ENCODE measurements at places on chromosomes 12 and 14.
A peak's percentile ranks its signal among the peaks of the same experiment; 100 is the strongest.

- no peaks in the 10 kb centered on the region for H3K36me3 ChIP-seq
- H3K27me3 ChIP-seq = no peaks in the 10 kb centered on the region
These were observed 70.6 kb downstream of the PTHLH start for GRCh38 chr12:27901959-27902358.

- H3K27me3 ChIP-seq = no peaks in the 10 kb centered on the region
- H3K27ac ChIP-seq = no peak overlapping the region
- no peaks in the 10 kb centered on the region for H3K4me1 ChIP-seq
- no peak for DNase-seq
These were observed 146.6 kb upstream of the FSCB start for GRCh38 chr14:44653641-44654040.

DNA sequence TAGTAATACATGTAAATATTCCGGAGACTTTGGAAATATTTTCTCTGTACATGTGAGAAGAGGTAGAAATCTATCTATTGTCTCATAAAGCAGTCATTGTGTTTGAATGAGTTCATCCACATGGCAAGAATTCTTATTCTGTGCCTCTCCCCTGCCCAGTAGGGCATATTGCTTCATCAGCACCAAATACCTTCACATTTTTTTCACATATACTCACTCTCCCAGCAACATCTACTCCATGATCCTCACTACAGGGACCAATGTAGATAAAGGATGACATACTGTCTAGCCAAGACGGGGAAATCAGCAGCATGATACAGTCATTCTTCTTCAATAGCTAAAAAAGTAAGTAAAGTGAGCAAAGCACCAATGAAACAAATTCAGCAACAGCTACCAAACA is 1.3 kb upstream of the TAS2R14 start:
- peak; percentile 71 for DNase-seq
- H3K36me3 ChIP-seq = no peaks in the 10 kb centered on the region
- H3K27me3 ChIP-seq = no peaks in the 10 kb centered on the region
- H3K4me3 ChIP-seq = no peak overlapping the region

DNA sequence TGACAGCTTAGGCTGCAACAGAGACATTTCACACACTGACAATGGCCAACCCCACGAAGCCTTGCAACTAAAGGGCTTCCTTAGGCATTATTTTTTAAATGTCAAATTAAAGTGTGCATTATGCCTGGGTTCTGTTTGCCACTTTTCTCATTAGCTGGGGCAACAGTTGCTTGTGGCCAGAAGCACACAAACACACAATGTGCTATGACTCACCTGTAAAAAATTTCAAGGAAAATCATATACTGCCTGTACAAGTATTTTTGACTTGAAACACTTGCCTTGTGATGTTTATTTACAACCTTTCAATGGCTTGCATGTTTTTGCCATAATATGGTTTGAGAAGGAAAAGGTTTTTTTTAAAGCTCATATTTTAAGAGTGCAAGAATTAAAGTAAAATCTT is 1.9 kb downstream of the NTN4 start:
- peak overlapping the region; percentile 71 for H3K4me3 ChIP-seq
- H3K27me3 ChIP-seq = no peaks in the 10 kb centered on the region
- DNase-seq = no peak
- H3K4me1 ChIP-seq = peaks cover 23% of the 10 kb centered on the region
- peak overlapping the region; percentile 4 for H3K27ac ChIP-seq

- H3K36me3 ChIP-seq = no peaks in the 10 kb centered on the region
- no peak overlapping the region for H3K27ac ChIP-seq
- peaks cover 30% of the 10 kb centered on the region for H3K27me3 ChIP-seq
- DNase-seq = no peak
These were observed 10.4 kb downstream of the KRT83 start for GRCh38 chr12:52310622-52311284.

- H3K27me3 ChIP-seq = no peaks in the 10 kb centered on the region
- no peaks in the 10 kb centered on the region for H3K4me1 ChIP-seq
- H3K27ac ChIP-seq = no peak overlapping the region
- DNase-seq = no peak
- no peak overlapping the region for H3K4me3 ChIP-seq
These were observed 62.8 kb downstream of the BEGAIN start for GRCh38 chr14:100524233-100524932.

DNA sequence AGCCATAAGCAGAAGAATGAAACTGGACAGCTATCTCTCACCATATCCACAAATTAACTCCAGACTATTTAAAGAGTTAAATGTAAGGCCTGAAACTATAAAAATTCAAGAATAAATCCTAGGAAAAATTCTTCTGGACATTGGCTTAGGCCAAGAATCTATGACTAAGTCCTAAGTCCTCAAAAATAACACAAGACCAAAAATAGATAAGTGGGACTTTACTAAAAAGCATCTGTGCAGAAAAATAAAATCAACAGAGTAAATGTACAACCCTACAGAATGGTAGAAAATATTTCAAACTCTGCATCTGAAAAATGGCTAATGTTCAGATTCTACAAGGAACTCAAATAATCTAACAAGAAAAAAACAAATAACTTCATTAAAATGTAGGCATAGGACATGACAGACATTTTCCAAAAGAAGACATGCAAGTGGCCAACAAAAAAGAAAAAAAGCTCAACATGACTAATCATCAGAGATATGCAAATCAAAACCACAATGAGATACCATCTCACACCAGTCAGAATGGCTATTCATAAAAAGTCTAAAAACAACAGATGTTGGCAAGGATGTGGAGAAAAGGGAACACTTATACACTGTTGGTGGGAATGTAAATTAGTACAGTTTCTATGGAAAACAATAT is 61.0 kb upstream of the PPFIA2 start:
- no peak for DNase-seq
- no peak overlapping the region for H3K27ac ChIP-seq
- H3K36me3 ChIP-seq = no peaks in the 10 kb centered on the region
- H3K4me3 ChIP-seq = no peak overlapping the region
- no peaks in the 10 kb centered on the region for H3K4me1 ChIP-seq
- H3K27me3 ChIP-seq = no peaks in the 10 kb centered on the region

DNA sequence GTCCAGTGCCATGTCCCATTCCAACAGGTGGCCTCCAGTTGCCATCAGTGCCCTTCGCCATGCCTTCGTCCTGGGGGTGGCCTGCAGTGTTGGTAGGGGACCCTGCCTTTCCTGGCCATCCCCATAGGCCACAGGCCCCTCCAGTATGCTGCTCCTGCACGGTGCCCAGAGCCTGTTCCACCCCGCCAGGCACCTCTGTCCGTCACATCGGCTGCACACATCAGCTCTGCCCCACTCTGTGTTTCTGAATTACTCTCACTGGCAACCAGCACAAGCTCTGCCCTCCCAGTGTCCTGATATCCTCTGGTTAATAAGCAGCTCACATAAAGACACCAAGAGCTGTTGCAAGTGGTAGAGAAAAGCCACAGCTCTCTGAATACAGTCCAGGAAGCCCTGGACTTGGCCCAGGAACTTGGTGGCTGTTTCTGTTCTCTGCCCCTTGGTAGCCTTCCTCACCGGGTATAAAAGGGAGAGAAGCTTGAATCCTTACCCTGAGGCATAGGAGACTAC is 31.3 kb upstream of the ATP2A2 start:
- no peak overlapping the region for H3K4me3 ChIP-seq
- H3K27ac ChIP-seq = no peak overlapping the region
- no peak for DNase-seq
- peaks cover 30% of the 10 kb centered on the region for H3K4me1 ChIP-seq

- H3K36me3 ChIP-seq = no peaks in the 10 kb centered on the region
- no peak for DNase-seq
- H3K4me1 ChIP-seq = no peaks in the 10 kb centered on the region
- H3K4me3 ChIP-seq = no peak overlapping the region
These were observed 85.3 kb downstream of the PRKCH start for GRCh38 chr14:61406675-61407074.

- H3K27me3 ChIP-seq = no peaks in the 10 kb centered on the region
- H3K27ac ChIP-seq = no peak overlapping the region
- H3K36me3 ChIP-seq = peaks cover 16% of the 10 kb centered on the region
- DNase-seq = no peak
- no peaks in the 10 kb centered on the region for H3K4me1 ChIP-seq
- no peak overlapping the region for H3K4me3 ChIP-seq
These were observed 15.8 kb upstream of the ATP5F1B start for GRCh38 chr12:56661560-56661959.

GRCh38 chr14:98705871-98706300 is 566.1 kb downstream of the BCL11B start:
- H3K27ac ChIP-seq = no peak overlapping the region
- no peaks in the 10 kb centered on the region for H3K36me3 ChIP-seq
- peak; percentile 35 for DNase-seq

GRCh38 chr12:14387219-14387871 is 21.9 kb downstream of the ATF7IP start:
- no peak overlapping the region for H3K4me3 ChIP-seq
- no peaks in the 10 kb centered on the region for H3K36me3 ChIP-seq
- no peaks in the 10 kb centered on the region for H3K27me3 ChIP-seq
- H3K27ac ChIP-seq = peak overlapping the region; percentile 3
- no peak for DNase-seq

DNA sequence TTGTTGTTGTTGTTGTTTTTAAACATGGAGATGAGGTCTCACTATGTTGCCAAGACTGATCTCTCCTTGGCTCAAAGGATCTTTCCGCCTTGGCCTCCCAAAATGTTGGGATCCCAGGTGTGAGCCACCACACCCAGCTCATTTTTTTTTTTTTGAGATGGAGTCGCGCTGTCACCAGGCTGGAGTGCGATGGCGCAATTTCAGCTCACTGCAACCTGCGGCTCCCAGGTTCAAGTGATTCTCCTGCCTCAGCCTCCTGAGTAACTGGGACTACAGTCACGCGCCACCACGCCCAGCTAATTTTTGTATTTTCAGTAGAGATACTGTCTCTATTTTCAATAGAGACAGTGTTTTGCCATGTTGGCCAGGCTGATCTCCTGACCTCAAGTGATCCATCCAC is 4.9 kb upstream of the CLIP1 start:
- H3K4me1 ChIP-seq = peaks cover 10% of the 10 kb centered on the region
- no peak for DNase-seq
- no peak overlapping the region for H3K27ac ChIP-seq

DNA sequence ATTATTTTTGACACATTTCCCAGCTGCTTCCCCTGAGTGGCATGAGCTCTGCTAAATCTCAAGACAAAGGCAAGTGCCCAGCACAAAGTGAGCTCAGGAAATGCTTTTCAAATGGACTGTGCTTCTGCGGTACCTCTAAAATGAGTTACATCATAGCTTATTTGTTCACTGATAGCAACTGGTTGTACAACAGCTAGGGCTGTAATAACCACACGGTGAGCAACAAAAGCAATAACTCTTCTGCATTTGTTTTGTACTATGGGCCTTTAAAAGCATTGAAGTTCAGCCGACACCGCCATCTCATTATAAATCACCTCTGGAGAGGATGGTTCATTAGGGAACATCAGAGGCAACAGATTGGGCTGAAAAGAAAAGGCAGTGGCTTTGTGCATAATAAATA is 475.0 kb downstream of the GLT1D1 start:
- DNase-seq = no peak
- H3K27me3 ChIP-seq = no peaks in the 10 kb centered on the region
- H3K36me3 ChIP-seq = no peaks in the 10 kb centered on the region
- H3K4me3 ChIP-seq = no peak overlapping the region

DNA sequence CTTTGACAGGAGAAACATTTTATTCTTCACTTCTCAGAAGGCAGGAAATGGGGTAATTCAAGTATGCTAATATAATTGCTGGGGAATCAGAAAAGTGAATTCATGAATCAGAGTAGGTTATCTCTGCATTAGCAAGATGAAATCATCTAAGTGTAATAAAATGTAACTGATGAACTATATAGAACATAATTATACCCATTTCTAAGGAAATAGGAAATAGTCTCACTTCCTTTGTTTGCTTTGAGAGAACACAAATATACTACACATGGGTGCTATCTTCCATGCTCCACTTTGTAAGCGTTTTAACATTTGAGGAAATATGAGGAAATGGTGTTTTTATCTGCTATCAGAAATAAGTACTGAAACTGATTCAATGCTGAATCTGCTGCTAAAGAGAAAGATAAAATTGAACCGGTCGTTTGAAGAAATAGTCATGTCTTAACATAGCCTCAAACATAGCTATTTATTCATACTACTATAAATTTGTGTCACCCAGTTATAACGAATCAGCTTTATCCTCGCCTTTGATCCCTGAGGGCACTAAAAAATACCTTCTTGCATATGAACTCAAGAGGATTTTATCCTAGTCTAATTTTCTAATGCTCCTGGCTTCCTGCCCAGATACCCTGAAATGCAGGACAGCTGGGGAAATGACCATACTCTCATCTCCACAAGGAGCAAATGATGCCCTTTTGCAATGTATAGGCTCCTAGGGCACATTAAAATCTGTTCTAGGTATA is 696.0 kb downstream of the C12orf50 start:
- no peaks in the 10 kb centered on the region for H3K27me3 ChIP-seq
- H3K4me3 ChIP-seq = no peak overlapping the region
- H3K4me1 ChIP-seq = no peaks in the 10 kb centered on the region
- H3K27ac ChIP-seq = no peak overlapping the region
- H3K36me3 ChIP-seq = no peaks in the 10 kb centered on the region

GRCh38 chr12:55711786-55712553 is 3.9 kb upstream of the BLOC1S1 start:
- H3K4me1 ChIP-seq = peaks cover 9% of the 10 kb centered on the region
- no peak overlapping the region for H3K4me3 ChIP-seq
- peaks cover 38% of the 10 kb centered on the region for H3K27me3 ChIP-seq
- H3K27ac ChIP-seq = no peak overlapping the region
- no peak for DNase-seq

DNA sequence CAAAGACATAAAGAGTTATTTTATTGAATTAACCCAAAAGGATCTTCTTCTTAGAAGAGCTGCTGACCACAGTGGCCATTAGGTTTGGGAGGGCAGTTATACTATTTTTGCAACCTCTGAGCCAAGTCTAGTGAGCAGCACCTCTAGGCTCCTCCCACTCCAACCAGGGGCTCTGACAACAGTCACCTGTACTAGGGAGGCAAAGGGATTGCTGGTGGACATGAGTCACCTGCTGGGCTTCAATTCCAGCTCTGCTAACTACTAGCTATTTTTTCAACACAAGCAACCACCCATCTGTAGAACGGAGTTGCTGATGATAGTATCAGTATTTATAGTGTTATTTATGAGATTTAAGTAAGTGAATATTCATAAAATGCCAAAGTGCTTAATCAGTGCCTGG is 166.0 kb downstream of the KLHL28 start:
- no peaks in the 10 kb centered on the region for H3K27me3 ChIP-seq
- H3K36me3 ChIP-seq = no peaks in the 10 kb centered on the region
- no peaks in the 10 kb centered on the region for H3K4me1 ChIP-seq
- H3K27ac ChIP-seq = no peak overlapping the region

- no peaks in the 10 kb centered on the region for H3K27me3 ChIP-seq
- H3K36me3 ChIP-seq = no peaks in the 10 kb centered on the region
- no peak for DNase-seq
- H3K27ac ChIP-seq = no peak overlapping the region
These were observed 34.3 kb upstream of the TMEM132D start for GRCh38 chr12:129938089-129938488.

Data from keratinocyte (primary cell).